ENCODE measurements at places on chromosomes 12 and 14. TPM values are rescaled to one million over a fixed set of nuclear protein-coding genes. Genes with fewer than 3 reads are reported as not detected.

The PRH2 gene
- total RNA-seq = not detected

The INHBC gene
- not detected for total RNA-seq

The L2HGDH gene
- 17.4 TPM for total RNA-seq

The KHNYN gene
- 32.7 TPM for total RNA-seq

The PLEKHH1 gene
- total RNA-seq = 8.9 TPM

The ASPG gene
- not detected for total RNA-seq

The ASIC1 gene
- 2.7 TPM for total RNA-seq

The TC2N gene
- total RNA-seq = 0.59 TPM

The HOXC9 gene
- 22.3 TPM for total RNA-seq

The NPC2 gene
- total RNA-seq = 68.8 TPM

The IL23A gene
- total RNA-seq = not detected

The WIF1 gene
- not detected for total RNA-seq

The CCDC177 gene
- 0.09 TPM for total RNA-seq

The SERPINA12 gene
- total RNA-seq = not detected

The ITGA5 gene
- total RNA-seq = 108 TPM

The GOLT1B gene
- total RNA-seq = 26.6 TPM

The MUCL1 gene
- not detected for total RNA-seq

The SYNDIG1L gene
- not detected for total RNA-seq

The DIO3 gene
- not detected for total RNA-seq

The PMCH gene
- not detected for total RNA-seq

The ALDH2 gene
- 24.5 TPM for total RNA-seq

All from A673 (cell line).